ENCODE measurements at places on chromosomes 12 and 14. TPM values are rescaled to one million over a fixed set of nuclear protein-coding genes. Genes with fewer than 3 reads are reported as not detected.

- DNase-seq: no peak
Observed at GRCh38 chr12:103780093-103780440, 61.0 kb downstream of the NT5DC3 start.

- DNase-seq: no peak
Observed at GRCh38 chr14:72824051-72824450, 69.8 kb downstream of the DPF3 start.

DNA sequence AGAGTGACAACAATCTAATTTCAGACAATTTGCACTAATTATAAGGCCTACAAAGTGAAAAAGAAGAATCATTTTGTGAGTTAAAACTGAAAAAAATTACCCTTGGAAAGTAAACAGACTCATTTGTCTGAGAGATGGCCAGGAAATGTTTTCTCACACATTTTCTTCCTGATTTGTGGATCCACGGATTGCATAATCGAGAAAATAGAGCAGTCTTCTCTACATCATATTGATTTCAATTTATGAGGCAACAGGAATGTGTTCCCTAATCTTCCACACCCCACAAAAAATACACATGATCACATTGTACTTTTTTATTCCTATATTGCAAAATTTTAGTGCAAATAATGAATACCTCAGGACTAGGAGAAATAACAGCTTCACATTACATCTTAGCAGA, 160.8 kb downstream of the CCER1 start:
- no peak for DNase-seq

- no peak for DNase-seq
Observed at GRCh38 chr14:77542421-77543239, 44.0 kb upstream of the ISM2 start.

GRCh38 chr14:36579001-36579555, 3.3 kb downstream of the NKX2-8 start:
- no peak for DNase-seq

Gene VPS29
- total RNA-seq: 110 TPM

Gene PIP4P1
- 28.0 TPM for total RNA-seq

Gene KRT81
- not detected for total RNA-seq

Gene CD69
- total RNA-seq: 11.9 TPM

Gene PIK3C2G
- 0.13 TPM for total RNA-seq

Gene ART4
- total RNA-seq: 1.6 TPM
